Mammary microvascular endothelial cell (primary cell): ENCODE measurements at places on chromosomes 3 and 15. TPM values are rescaled to one million over a fixed set of nuclear protein-coding genes. Genes with fewer than 3 reads are reported as not detected.

DZIP1L gene
- total RNA-seq, result 4.9 and 7.0 TPM in 2 replicates

PATL2 gene
- total RNA-seq, result 0.33 TPM in 1 of 2 replicates, not detected in the other

TMCO5A gene
- not detected in 2 replicates for total RNA-seq

MESP1 gene
- total RNA-seq, result 0.34 and 1.1 TPM in 2 replicates

PDZRN3 gene
- not detected in 2 replicates for total RNA-seq

IQCF6 gene
- not detected in 2 replicates for total RNA-seq

CPN2 gene
- total RNA-seq, result not detected in 2 replicates

KLHL40 gene
- total RNA-seq, result not detected in 2 replicates

MYO1E gene
- 212 and 222 TPM in 2 replicates for total RNA-seq

LRRC3B gene
- total RNA-seq, result not detected in 2 replicates

SCAMP5 gene
- 3.6 and 4.3 TPM in 2 replicates for total RNA-seq

SLC22A14 gene
- not detected in 2 replicates for total RNA-seq

AGBL1 gene
- total RNA-seq, result not detected in 2 replicates

IL5RA gene
- total RNA-seq, result not detected in 2 replicates

DPPA2 gene
- total RNA-seq, result not detected in 2 replicates

CSTA gene
- total RNA-seq, result not detected in 2 replicates

PLSCR2 gene
- total RNA-seq, result not detected in 2 replicates

DNAH12 gene
- total RNA-seq, result under 0.01 TPM in 2 replicates

SPINK8 gene
- not detected in 2 replicates for total RNA-seq

ARGFX gene
- total RNA-seq, result not detected in 2 replicates

PTH1R gene
- total RNA-seq, result not detected in 2 replicates

ACY1 gene
- 24.9 and 27.4 TPM in 2 replicates for total RNA-seq

BFSP2 gene
- total RNA-seq, result not detected in 2 replicates

C3orf22 gene
- total RNA-seq, result not detected in 2 replicates

CHMP2B gene
- total RNA-seq, result 24.4 and 27.2 TPM in 2 replicates

PRR20G gene
- not detected in 2 replicates for total RNA-seq

FEZF2 gene
- not detected in 2 replicates for total RNA-seq

TUBGCP5 gene
- total RNA-seq, result 13.9 and 15.1 TPM in 2 replicates

CX3CR1 gene
- total RNA-seq, result not detected in 2 replicates

SEMA5B gene
- not detected in 2 replicates for total RNA-seq

BLM gene
- 9.8 and 10.5 TPM in 2 replicates for total RNA-seq

LYZL4 gene
- total RNA-seq, result not detected in 2 replicates

AMT gene
- 0.15 and 0.53 TPM in 2 replicates for total RNA-seq
